ENCODE measurements at places on chromosomes 4 and X.

GRCh38 chr4:126106658-126107057 is 791.9 kb downstream of the FAT4 start:
- DNase-seq, result no peak

DNA sequence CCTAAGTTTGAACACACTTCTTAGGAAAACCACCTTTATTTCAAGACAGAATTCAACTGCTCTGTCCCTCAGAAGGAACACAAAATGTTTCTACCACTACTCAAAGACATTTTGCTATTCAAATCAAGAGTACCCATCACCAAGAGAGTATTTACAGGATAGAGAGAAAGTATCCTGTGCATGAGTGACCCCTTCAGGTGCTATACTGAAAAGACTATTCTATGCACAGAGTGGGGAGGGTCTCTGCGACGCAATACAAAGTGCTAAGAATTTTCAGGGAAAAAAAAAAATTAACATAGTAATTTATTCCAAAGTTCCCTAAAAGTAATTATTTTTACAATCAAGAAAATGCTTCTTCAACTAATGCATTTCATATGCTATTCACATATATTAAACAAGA is 346.4 kb upstream of the FAM241A start:
- no peak for DNase-seq

- DNase-seq, result no peak
Measured at GRCh38 chr4:113528395-113528794, 233.1 kb downstream of the CAMK2D start.

DNA sequence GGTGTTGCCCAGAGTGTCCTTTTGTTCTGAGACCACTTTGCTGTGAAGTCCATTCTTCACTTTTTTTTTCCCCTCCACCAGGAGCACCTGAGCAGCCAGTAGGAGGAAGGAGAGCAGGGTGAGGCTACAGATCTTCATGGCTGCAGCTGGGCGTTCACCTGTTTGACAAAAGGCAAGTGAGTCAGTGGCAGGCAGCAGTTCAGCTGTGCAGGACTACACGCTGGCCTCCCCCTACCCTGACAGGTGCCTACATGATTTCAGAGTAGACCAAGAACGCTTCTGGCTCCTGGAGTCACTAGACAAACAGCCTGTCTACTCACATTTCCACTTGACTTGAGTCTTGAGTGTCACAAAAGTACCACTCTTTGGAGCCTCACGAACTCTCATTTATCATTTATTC is 2.0 kb downstream of the FGFBP1 start:
- no peak for DNase-seq

GRCh38 chrX:12118134-12118533 is 20.1 kb upstream of the FRMPD4 start:
- no peak for DNase-seq

DNA sequence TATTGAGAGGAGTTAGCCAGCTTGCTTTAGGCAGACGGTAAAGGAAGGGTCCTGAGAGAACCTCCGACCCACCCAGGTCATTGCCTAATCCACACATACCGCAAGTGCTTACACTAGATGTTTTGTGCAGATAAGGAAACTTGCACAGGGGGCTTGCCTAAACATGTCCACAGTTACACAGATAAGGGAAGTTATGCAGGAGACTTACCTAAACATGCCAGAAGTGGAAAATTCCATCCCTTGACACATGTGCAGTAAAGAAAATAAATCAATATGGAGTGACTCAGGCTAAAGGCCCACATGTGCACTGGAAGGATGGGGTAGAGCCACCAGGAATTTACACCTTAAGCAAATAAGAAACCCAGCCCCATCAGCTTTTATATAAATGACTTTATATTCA is 232.8 kb upstream of the HDX start:
- DNase-seq, result no peak

DNA sequence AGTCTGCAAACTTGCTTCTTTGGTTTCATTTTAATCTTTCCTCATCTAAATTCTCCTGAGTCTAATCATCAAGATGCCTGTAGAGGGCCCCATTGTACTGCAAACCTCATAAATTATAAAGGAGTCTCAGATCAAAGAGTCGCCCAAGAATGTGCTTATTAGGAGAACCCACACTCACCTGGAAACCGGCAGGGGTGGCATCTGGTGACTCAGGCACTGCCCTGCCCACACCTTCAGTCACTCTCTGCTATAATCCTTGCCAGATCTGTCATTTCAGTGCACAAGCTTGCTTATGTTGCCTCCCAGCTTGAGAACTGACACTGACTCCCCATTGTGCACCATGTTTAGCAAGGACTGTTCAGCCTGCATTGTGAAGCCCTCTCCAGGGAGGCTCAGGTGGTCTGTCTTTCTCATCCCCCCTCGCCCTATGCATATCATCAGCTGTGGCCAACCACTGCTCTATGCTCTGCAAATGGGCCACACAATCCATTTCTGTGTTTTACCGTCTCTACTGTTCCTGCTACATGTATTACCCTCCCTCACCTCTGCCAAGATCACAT is 12.4 kb downstream of the EPGN start:
- DNase-seq, result peak; percentile 38

GRCh38 chrX:81336455-81337152 is 134.7 kb downstream of the SH3BGRL start:
- no peak for DNase-seq

GRCh38 chrX:63350465-63350877 is 661 bp downstream of the SPIN4 start:
- DNase-seq, result no peak

GRCh38 chrX:56812515-56813105 is 83.6 kb downstream of the NBDY start:
- DNase-seq, result peak; percentile 19

GRCh38 chrX:1273896-1274295 is 5.3 kb downstream of the CSF2RA start:
- DNase-seq, result no peak

GRCh38 chr4:43330288-43330687 is 437.8 kb downstream of the GRXCR1 start:
- peak; percentile 2 for DNase-seq

- no peak for DNase-seq
Measured at GRCh38 chr4:116537828-116538227, 547.5 kb downstream of the TRAM1L1 start.

GRCh38 chrX:489820-490219 is 103.1 kb upstream of the PPP2R3B start:
- DNase-seq, result no peak

- no peak for DNase-seq
Measured at GRCh38 chr4:79852305-79852730, 220.7 kb downstream of the ANTXR2 start.

- no peak for DNase-seq
Measured at GRCh38 chrX:134821901-134822300, 163.6 kb upstream of the PLAC1 start.

GRCh38 chrX:45769761-45770582 is 569.3 kb upstream of the DIPK2B start:
- DNase-seq, result peak; percentile 79

- peak; percentile 75 for DNase-seq
Measured at GRCh38 chrX:40266490-40267333, 169.0 kb upstream of the BCOR start.

- DNase-seq, result peak; percentile 47
Measured at GRCh38 chr4:139606579-139607501, 50.8 kb upstream of the SETD7 start.

DNA sequence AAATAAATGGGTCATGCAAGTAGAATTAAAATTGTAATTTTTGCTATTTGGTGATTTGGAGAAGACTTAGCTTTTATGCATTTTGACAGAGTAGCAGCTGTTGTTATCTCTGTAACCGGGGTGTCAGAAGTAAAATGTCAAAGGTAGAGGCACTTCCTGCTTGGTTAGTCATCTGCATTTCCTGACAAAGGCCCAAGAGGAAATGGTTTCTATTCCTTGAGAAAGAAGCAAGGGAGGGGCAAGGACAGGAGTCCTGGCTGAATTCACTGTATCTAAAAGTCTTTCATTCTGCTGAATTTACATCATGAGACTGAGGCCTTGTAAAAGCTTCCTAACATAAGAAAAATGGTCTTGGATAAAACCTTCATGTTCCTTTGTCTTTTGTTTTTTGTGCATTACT is 550.9 kb upstream of the BOD1L1 start:
- peak; percentile 14 for DNase-seq

DNA sequence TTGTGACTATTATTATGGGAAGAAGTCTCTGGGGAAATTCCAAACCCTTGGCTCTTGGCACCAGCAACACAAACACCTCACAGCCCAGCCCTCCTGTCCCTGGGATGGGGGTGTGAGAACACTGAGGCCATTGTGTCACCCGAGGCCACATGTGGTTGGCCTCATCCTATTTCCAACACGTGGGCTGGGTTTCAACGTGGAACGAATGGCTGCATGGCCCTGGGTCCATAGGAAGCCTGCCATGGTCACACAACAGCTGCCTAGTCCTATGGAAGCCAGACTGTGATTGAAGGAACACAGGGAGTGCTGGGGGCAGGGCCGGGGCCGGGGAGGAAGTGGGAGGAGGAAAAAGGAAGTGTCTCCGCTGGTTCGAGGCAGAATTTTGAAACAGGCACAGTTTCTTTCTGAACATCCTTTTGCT is 10.0 kb downstream of the CLCN4 start:
- DNase-seq, result no peak

DNA sequence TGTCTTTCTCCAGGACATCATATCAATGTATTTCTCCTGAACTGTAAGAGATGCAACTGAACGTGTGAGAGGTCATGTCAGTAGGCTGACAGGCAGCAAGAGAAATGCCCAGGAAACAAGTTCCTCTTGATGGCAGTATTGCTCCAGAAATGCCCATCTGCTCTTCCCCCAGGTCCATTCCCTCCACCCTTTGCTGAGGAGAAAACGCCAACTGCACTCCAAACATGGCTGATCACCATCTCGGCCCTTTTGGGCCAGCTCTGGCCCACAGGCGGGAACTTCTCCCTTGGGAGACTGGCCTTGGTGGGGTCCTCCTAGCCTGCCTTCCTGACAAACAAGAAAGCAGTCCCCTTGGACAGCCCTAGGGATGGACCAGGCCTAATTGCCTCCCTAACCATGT is 276.5 kb upstream of the AGTR2 start:
- DNase-seq, result peak; percentile 57

GRCh38 chr4:141411936-141412335 is 191.2 kb downstream of the ZNF330 start:
- DNase-seq, result no peak
